Thoracic aorta (tissue), 2 donors: ENCODE measurements at places on chromosomes 5 and 9.

- DNase-seq: no peak
These were observed 128.0 kb upstream of the EPB41L4A start for GRCh38 chr5:112546946-112547592.

GRCh38 chr9:97480749-97481148 is 20.7 kb upstream of the TMOD1 start:
- DNase-seq: no peak

GRCh38 chr9:123828449-123828848 is 101.5 kb downstream of the DENND1A start:
- no peak for DNase-seq

DNA sequence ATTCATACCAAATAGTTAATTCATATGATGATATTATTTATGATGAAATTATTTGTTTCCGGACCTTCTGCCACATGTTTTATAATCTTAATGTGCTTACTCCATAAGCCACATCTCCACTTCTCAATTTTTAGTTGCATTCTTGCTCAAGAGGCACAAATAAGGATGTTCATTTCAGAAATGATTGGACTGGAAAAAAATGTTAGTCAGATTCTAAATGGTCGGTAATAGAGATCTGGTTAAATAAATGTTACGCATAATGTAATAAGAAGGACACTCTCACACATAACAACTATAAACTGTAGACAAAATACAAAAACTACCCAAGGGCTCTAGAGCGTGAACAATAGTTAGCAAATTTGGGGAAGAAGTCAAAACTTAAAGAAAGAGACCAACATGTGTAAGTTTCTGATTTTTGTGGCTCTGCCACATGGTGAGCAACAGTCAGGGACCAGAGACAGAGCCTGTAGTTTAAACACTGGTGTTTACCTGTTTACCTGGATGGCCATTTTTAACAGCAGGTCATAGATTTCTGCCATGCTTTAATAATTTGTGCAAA is 554.3 kb upstream of the CLINT1 start:
- no peak for DNase-seq

GRCh38 chr5:12294151-12294550 is 389.9 kb upstream of the CTNND2 start:
- DNase-seq: no peak

- DNase-seq: no peak
These were observed 44.3 kb upstream of the ZBED3 start for GRCh38 chr5:77131361-77131760.

- DNase-seq: no peak
These were observed 46.3 kb upstream of the TDRD7 start for GRCh38 chr9:97365634-97366033.
